ENCODE measurements at places on chromosomes 7 and 10. TPM values are rescaled to one million over a fixed set of nuclear protein-coding genes. Genes with fewer than 3 reads are reported as not detected.

C10orf143 gene
- total RNA-seq, result 6.1 TPM

POMZP3 gene
- 8.5 TPM for total RNA-seq

SEMA3D gene
- not detected for total RNA-seq

FERD3L gene
- total RNA-seq, result not detected

SSBP1 gene
- total RNA-seq, result 178 TPM

DNA sequence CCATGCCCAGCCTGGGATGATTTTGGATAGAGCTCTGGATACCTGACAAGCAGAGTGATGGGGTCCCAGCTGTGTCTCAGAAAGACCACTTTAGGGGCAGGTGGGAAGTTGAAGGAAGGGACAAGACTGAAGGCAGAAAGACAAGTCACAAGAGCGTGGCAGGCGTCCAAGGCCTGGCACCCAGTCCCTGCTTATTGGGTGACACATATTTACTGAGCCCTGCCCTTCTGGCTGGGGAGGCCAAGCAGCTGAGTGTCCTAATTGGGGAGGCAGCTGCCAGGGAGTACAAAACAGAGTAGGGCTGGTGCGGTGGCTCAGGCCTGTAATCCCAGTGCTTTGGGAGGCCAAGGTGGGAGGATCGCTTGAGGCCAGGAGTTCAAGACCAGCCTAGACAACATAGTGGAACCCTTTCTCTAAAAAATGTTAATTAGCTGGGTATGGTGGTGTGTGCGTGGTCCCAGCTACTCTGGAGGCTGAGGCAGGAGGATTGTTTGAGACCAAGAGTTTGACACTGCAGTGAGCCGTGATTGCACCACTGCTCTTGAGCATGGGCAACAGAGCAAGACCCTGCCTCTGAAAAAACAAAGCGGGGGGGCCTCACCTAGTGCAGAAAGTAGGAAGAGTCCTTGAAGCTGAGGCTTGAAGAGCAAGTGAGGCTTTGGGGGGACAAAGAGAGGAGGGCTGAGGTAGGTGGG lies 53.0 kb upstream of the GTF2I start:
- DNase-seq, result no peak

DNA sequence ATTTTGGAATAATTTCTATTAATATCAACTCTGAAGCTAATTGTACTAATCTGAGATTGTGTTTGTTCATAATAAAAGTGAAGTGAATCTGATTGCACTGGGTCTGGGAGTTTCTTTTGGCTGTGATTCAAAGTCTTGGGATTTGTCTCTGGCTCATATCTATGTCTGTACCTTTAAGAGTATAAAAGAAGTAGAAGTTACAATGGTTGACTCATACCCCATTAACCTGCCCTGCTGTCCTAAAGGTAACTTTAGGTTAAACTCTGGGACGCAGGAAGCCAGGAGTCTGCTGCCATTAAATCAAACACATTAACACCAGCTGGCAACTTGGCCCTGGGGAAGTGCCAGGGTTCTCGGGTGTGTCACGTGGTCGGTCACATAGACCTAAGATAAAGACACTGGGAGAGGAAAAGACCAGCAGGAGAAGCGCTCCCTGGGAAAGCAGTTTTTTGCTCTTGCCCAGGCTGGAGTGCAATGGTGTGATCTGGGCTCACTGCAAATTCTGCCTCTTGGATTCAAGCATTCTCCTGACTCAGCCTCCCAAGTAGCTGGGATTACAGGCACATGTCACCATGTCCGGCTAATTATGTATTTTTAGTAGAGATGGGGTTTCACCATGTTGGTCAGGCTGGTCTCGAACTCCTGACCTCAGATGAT lies 17.8 kb downstream of the SCD start:
- DNase-seq, result no peak

DNA sequence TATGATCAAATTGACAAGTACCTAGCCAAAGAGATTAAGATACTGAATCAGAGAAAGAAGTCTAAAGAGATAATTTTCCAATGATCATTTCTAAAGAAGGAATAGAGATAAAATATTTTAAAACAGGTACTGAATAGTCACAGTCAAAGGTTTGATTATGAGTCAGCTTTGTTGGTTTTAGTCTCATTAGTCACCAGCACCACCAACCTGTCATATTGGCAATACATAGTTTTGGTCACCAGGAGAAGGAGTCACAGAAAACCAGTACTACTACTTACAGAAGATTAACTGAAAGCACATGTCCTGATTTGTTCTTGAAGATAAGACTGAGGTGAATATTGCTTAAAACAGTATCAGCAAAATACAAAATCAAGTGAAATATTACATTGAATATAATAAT lies 34.6 kb downstream of the ZEB1 start:
- DNase-seq, result no peak

GRCh38 chr7:90775383-90775965 lies 179.4 kb downstream of the CDK14 start:
- no peak for DNase-seq

- no peak for DNase-seq
Observed at GRCh38 chr10:127977357-127978009, 70.6 kb downstream of the PTPRE start.
